ENCODE measurements at places on chromosomes 16 and 17.

DNA sequence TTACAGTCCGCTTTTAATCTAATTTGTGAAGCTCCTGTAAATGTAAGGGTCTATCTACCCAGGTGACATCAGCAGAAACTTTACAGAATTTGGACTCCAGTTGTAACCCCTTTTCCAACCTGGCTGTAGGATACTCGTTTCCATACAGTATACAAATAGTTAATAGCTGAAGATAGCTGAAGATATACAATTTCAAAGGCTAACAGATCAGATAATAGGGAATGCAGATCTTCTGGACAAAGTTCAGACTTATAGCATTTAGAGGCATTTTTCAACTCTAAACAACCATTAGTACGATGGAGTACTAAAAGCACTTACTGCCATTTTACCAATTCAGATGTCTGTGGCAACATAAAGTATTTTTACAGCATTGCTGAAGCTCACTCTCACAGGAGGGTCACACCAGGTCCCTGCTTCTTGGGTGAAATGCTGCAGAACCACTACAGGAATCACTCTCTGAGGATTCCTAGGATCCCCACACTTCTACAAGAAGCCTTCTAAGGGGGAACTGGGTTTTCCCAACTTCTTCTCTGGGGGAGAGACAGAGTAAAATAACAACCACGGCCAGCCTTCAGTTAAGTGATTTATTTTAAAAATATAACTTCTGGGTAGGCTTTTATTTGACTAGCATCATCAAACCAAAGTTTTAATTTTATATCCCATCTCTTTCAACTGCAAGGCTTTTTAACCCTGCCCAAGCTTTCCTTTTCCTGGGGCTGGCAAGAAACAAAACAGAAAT lies 2.9 kb downstream of the VEZF1 start:
- no peak for DNase-seq

- DNase-seq = no peak
These were observed 133.1 kb downstream of the SPECC1 start for GRCh38 chr17:20142268-20142667.

- DNase-seq = no peak
These were observed 23.1 kb downstream of the MSI2 start for GRCh38 chr17:57279432-57279831.

- DNase-seq = no peak
These were observed 4.6 kb downstream of the METTL9 start for GRCh38 chr16:21603928-21604327.

- DNase-seq = no peak
These were observed 13.6 kb downstream of the CEP131 start for GRCh38 chr17:81209141-81209540.

DNA sequence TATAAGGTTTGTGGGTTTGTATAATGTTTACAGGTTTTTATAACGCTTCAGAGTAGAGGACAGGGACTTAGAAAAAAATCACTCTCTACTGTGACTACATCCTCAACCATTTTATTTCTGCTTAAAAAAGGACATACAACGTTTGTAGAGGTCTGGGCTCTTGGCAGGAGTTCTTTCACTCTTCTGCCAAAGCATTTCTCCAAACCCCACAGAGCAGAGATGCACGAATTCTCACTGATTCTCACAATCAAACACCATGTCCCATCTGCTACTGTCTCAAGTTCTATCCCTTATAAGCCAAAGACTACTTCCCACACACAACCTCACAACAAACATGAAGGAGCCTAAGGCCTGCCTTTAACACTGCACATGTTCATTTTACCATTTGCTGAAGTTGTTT lies 7.0 kb upstream of the ANKFY1 start:
- DNase-seq = no peak

- DNase-seq = no peak
These were observed 488 bp downstream of the SPSB3 start for GRCh38 chr16:1781758-1782407.

All from NCI-H2081 treated with DMSO at 0.1 percent for 48 hours (cell line).